ENCODE measurements at places on chromosomes 6 and 20. TPM values are rescaled to one million over a fixed set of nuclear protein-coding genes. Genes with fewer than 3 reads are reported as not detected.

The TLDC2 gene
- 0.50 TPM for total RNA-seq

The GHRH gene
- not detected for total RNA-seq

The SRMS gene
- not detected for total RNA-seq

The TTBK1 gene
- 0.10 TPM for total RNA-seq

The PSORS1C2 gene
- not detected for total RNA-seq

The C6orf15 gene
- total RNA-seq: 1.4 TPM

The HMGN4 gene
- 119 TPM for total RNA-seq

The RCAN2 gene
- total RNA-seq: 3.1 TPM
